ENCODE measurements at places on chromosomes 2 and 18.

- no peak for ATAC-seq
Measured at GRCh38 chr2:88606371-88607030, 20.8 kb downstream of the EIF2AK3 start.

GRCh38 chr2:59892398-59892797, 661.1 kb downstream of the BCL11A start:
- ATAC-seq: no peak

DNA sequence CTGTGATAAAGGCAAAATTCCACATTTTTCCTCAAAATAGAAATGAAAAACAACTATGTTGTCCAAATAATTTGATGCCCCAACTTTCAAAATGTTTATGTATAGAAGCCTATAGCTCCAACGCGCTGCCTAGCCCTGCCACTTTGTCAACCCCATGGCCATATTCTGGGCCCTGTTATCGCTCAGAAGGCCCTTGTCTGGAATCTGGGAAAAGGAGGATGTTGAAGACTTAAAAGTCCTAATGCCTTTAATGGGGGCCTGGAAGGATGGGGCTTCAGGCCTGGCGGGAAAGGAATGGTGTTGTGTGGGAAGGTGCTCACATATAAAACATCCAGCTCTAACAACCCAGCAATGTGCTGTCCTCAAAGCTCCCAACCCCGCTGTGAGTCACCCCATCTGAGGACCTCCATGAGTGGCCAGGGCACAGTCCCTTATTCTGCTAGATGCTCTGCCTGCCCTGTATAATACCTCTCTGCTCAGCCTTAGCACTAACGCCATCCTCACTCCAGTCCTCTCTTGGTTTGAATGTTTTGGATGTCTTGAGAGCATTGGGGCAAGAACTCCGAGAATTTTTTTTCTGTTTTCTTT, 86.0 kb downstream of the ACSL3 start:
- no peak for ATAC-seq

DNA sequence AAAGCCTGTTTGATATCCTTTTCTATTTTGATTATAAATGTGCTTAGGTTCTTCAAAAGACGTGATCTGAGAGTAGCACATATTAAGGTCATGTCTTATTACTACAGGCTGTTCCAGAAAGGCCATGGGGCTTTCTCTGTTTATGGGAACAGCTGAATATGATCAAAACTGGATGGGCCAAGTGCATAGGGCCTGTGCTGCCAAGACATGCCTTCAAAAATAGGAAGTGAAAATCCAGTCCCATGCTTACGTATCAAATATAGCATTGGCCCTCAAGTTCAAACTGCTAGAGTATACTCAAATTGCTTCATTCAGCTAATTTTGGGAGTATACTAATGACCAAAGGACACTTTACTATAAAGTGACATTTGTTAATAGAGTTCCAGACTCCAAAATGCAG, 24.1 kb downstream of the SLC25A52 start:
- no peak for ATAC-seq

GRCh38 chr2:47035615-47036488, 119.3 kb downstream of the STPG4 start:
- ATAC-seq: no peak

GRCh38 chr2:16219292-16219975, 279.1 kb downstream of the MYCN start:
- ATAC-seq: no peak
